Esophagus squamous epithelium (tissue), 5 donors: ENCODE measurements at places on chromosomes 12 and 14.

DNA sequence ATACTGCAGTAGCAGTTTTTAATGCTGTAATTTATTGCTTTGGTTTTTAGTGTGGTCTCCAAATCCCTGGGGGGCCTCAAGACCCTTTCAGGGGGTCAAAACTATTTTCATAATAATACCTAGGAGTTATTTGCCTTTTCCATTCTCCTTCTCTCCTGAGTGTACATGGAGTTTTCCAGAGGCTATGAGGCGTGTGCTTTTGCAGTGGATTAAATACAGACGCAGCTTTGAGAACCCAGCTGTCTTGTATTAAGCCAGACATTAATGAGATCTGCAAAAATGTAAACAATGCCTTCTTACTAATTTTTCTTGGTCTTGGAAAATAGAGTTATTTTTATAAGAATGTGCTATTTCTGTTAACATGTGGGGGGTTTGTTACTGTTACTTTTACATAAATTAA, 68.6 kb downstream of the SLC25A47 start:
- DNase-seq, result no peak

DNA sequence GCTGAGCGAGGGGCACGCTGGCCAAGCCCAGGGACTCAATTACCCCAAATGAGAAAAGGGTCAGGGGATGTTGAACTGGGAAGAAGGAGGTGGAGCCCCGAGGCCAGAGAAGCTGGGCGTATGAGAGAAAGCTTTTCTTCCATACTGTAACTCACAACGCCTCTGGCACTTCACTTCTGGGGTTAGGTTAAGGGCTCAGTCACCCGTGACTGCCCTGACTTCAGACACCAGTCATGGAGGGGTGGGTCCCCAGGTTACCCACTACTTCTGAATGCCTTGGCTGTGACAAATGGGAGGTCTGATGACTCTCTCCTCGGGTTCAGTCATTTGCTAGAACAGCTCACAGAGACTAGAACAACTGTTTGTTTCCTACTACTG, 5.5 kb upstream of the GPR132 start:
- no peak for DNase-seq

- no peak for DNase-seq
These were observed 1.8 kb downstream of the SPSB2 start for GRCh38 chr12:6871052-6871957.

- DNase-seq, result no peak
These were observed 111.2 kb downstream of the LRRK2 start for GRCh38 chr12:40335991-40336390.

- DNase-seq, result no peak
These were observed 12.7 kb upstream of the LRIG3 start for GRCh38 chr12:58932806-58933681.

DNA sequence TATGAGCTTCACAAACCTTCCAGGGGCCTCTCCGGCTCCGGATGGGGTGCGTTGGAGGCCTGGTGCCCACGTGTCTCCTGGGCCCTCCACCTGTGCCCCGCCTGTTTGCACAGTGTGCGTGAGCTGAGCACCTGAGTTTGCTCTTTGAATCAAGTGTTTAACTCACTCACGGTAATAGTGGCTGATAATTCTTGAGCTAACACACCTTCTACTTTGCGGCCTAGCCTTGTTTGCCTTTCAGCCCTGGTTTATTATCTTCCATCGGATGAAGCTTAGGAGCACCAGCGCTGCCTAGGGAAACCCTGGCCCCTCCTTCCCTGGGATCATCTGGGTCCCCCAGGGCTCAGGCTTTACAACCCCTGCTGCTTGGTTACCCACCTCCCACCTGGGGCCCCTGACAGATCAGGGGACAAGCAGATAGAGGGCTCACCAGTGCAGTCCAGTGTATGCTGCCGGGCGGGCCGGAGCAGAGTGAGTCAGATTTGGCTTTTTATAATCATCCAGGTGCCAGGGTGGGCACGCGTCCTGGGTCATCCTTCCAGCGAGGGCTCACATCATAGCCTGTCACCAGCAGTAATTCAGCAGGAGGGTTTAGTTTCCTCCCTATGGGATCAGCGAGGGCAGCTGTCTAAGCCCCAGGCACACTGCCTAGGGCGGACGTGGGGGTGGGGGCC, 62.8 kb upstream of the RFLNA start:
- no peak for DNase-seq

DNA sequence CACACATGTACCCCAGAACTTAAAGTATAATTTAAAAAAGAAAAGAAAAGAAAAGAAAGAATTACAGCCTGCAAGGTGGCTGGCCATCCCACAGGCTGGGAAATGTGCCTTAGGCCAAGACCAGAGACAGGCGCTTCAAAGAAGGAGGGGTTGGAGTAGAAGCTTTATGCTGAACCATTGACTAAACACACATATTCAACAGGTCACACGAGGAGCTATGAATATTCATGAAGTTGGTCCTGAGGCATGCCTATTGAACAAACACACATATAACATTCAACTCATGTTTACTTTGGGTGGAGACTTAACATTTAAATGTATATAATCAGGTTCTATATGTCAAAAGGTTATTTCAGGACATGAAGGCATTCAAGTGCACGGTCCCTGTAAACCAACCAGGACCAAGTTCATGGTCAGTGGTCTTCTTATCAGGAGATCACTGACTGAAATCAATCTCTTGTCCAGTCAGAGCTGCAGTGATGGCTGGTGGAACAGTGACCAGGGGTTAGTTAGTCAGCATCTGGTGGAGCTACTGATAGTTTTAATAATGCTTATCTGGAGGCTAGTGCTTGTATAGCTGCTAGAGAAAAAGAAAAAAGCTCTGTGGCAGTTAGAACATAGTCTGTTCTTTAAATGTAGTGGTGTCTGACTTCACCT, 35.6 kb upstream of the ITPR2 start:
- no peak for DNase-seq

GRCh38 chr14:104794099-104794498, 1.4 kb downstream of the AKT1 start:
- DNase-seq, result no peak

DNA sequence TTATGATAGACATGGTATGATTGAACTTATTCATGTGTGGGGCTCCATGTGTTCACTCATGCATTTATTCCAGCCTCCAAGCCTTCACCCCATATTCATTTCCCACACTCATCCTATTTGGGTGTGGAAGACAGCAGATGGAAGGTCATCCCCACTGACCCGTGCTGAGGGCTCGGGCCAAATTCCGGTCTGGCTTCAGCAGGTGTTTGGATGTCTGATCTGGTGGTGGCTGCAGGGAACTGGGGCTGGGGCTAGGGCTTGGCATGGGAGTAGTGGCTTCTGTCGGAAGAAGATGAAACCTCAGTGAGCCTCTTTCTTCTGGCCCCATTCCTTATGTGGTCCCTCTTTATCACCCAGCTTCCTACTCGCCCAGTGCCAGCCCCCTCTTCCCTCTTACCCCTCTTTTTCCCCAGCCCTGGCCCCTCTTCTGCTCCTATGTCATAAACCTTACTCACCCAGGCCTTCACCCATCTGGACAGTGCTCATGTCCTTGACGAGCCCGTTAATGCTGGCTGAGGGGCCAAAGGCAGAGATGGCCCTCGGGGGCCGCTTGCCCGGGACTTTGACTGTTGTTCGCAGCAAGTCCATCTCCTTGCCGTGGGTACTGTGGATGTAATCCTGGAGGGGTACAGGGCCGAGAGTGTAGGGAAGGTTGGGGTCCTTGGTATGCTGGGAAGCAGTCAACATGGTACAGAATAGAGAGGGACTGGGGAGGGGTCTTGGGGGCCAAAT, 8.0 kb downstream of the AGAP2 start:
- DNase-seq, result no peak

- no peak for DNase-seq
These were observed 165.4 kb upstream of the LRIG3 start for GRCh38 chr12:59085690-59086089.

GRCh38 chr12:132583736-132584135, 26.6 kb downstream of the LRCOL1 start:
- no peak for DNase-seq

DNA sequence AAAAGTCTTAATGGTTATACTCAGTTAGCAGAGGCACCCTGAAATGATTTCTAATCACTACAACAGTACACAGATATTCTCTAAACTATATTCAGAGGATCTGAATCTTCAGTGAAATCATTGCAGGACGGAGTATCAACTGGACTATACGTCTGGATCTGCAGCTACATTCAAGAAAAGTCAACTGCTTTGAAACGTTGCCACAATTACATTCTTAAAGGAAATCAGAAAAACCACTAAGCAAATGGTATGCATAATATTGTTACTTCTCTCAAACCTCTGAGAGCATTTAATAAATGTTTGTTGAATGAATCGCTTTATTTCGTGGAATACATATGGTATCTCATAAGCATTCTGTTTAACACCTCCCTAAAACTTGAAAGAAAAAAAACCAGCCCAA, 67.4 kb downstream of the MED13L start:
- DNase-seq, result no peak

DNA sequence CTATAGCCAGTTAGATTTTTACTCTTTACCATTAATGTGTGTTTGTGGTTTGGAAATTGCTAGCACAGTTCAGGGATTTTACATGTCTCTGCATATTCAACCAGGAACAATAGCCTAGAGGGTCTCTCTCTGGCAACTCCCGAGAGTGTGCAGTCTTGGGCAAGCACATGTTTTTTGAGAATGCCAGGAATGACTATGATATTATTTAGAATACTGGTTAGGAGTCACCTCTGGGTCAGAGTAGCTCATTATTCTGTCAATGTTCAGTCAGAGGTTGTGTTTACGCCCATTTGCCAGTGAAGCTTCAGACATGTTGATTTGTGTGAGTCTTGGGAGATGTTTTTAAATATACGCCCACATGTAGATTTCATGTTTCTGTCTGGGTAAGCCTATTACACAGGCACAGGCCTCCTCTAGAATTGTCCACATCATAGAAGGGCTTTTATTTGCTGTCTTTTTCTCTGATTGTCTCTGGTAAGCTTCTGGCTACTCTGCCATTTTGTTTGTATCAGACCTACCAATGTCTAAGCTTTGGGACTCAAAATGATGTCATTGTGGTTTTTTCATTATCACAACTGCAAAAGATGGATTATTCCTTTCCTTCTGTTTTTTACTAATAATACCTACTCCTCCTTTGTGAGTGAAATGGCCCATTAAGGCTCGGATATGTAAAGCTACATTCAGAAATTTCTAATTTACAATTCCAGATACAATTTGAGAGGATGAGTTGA, 203.1 kb upstream of the PPFIA2 start:
- DNase-seq, result no peak

DNA sequence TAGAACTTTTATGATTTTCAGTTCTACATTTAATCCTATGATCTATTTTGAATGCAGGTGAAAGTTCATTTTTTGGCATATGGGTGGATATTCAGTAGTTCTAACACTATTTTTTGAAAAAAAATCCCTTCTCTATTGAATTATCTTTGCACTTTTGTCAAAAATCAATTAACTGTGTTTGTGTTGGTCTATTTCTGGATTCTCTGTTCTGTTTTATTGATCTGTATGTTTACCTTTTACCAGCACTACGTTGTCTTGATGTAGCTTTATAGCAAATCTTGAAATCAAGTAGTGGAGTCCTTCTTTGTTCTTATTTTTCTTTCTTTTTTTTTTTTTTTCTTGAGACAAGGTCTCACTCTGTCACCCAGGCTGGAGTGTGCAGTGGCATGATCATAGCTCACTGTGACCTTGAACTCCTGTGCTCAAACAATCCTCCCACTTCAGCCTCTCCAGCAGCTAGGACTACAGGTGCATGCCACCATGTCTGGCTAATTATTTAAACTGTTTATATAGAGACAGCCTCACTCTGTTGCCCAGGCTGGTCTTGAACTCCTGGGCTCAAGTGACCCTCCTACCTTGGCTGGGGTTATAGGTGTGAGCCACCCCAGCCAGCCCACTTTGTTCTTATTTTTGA, 31.9 kb downstream of the SLC39A9 start:
- DNase-seq, result no peak

GRCh38 chr12:22518060-22518719, 26.2 kb downstream of the C2CD5 start:
- DNase-seq, result no peak

DNA sequence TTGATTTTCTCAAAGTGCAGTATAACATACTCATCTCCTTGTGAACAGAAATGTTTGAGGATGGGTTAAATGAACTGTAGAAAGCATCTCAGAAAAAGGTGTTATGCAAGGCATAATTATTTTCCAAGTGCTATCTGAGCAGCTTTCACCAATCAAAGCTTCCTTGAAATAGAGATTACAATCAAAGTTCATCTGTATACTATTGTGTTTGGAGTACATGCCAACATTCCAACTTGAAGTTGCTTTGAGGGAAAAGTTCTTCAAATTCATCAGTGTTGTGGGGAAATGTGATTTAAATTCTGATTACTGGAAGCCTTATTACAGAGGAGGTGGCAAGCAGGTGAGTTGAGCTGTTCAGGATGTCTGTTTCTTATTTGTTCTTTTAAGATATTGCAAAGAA, 68.2 kb downstream of the TMTC2 start:
- no peak for DNase-seq

DNA sequence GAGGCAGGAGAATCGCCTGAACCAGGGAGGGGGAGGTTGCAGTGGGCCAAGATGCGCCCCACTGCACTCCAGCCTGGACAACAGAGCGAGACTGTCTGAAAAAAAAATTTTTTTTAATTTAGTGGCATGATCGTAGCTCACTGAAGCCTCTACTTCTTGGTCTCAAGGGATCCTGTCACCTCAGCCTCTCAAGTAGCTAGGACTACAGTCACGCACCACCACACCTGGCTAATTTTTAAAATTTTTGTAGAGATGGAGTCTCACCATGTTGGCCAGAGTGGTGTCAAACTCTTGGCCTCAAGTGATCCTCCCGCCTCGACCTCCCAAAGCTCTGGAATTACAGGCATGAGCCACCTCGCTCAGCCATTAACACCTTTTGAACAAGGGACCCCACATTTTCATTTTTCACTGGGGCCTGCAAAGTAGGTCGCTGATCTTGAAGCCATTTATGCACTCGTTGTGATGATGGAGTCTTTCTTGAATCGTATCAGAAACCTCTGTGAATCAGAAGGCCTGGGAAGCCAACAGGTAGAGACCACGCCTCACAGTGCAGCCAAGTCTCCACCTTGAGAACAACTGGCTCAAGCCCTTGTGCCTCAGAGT, 5.9 kb downstream of the HCAR1 start:
- DNase-seq, result no peak

DNA sequence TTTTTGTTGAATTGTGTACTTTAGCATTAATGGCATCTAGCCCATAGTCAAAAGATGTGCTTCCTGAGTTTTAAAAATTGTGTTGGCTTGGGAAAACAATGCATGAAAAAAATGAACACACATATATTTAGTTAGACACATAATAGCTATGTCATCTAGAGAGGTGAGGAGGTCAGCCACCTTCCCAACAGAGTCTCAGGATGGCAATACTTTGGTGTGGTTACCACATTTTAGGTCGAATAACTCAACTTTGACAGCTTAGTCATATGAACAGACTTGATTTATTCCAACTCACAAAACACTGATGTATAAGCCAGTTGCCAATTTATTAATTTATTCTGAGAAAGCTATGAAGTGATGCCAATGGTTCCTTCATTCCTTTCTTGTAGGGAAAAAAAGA, 114.0 kb downstream of the ETNK1 start:
- no peak for DNase-seq

- no peak for DNase-seq
These were observed 30.6 kb downstream of the CLECL1 start for GRCh38 chr12:9702255-9702654.
